Left renal cortex interstitium (tissue), 4 donors: ENCODE measurements at places on chromosomes 4 and X. TPM values are rescaled to one million over a fixed set of nuclear protein-coding genes. Genes with fewer than 3 reads are reported as not detected.

The SPACA5B gene
- not detected for polyA plus RNA-seq

The GLRB gene
- polyA plus RNA-seq, result 13.6 TPM

The GPR143 gene
- 14.1 TPM for polyA plus RNA-seq

GRCh38 chr4:78154972-78155590 is 98.0 kb downstream of the FRAS1 start:
- DNase-seq, result no peak

DNA sequence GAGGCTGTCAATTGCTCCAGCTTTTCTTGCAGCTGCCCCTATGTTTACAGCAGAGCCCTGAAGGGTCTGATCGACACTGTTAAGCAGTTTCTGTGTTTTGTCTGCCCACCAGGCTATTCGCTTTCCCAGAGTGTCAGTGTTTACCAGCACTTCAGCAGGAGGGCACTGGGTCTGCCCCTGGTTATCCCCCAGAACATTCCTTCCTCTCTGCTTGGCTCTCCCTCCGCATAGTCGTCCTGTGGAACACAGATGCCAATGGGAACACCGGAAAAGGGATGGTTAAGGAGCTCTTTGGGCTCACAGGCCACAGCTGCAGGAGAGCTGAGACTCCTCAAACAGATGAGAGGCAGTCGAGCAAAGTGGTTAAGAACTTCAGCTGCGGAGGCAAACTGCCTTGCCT is 71.3 kb upstream of the FBXW7 start:
- DNase-seq, result no peak
